ENCODE measurements at places on chromosomes 2 and 18.

- no peak for DNase-seq
Measured at GRCh38 chr18:27202741-27203140, 17.6 kb upstream of the CHST9 start.

- DNase-seq, result no peak
Measured at GRCh38 chr2:44010266-44010665, 14.5 kb upstream of the LRPPRC start.

- no peak for DNase-seq
Measured at GRCh38 chr18:7633171-7633570, 66.1 kb downstream of the PTPRM start.

GRCh38 chr2:190343536-190344275, at the start of gene INPP1:
TSS of gene INPP1 (plus strand) at chr2:190343589. CDS start at chr2:190360103, 16,514 bp downstream.
- DNase-seq, result no peak

DNA sequence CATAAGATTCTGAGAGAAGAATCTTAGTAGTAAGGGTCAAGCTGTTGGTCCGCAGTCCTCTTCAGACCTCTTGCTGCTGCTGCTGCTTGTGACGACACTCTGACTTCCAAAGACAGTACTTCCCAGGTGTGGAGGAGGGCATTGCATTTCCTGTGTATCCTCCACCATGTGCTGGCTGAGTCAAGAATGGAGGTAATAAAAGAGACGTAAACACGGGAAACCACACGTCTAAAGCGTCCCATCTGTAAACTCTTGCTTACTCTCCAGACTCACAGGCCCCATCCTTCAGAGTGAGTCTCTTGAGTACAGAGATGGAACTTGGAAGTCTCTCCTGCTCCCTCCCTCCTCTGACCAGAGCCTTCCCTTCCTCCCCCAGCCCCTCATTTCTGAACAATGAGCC, 25.6 kb downstream of the KLHL29 start:
- no peak for DNase-seq

DNA sequence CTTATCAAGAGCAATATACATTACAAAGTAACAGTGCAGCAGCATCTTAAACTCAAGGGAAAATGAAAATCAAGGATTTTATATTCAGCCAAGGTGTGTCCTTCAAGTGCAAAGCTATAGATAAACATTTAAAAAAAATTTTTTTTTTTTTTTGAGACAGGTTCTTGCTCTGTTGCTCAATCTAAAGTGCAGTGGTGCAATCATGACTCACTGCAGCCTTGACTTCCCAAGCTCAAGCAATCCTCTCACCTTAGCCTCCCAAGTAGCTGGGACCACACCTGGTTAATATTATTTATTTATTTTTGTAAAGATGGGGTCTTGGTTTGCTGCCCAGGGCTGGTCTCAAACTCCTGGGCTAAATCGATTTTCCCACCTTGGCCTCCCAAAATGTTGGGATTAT, 9.0 kb downstream of the CDKL4 start:
- DNase-seq, result no peak

- no peak for DNase-seq
Measured at GRCh38 chr18:29226213-29226612, 1049.3 kb upstream of the CDH2 start.

DNA sequence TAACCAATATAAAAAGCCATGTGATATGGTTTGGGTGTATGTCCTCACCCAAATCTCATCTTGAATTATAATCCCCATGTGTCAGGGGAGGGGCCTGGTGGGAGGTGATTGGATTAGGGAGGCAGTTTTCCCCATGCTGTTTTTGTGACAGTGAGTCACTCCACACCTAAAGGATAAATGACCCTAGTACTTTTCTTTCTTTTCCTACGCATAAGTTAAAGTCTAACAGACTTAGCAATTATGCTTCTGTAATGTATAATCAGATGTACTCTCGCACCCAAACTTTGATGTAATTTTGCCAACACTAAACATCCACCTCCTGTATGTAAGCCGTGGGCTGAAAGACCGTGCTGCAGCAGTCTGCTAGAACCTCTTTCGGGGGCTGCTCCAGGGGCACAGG, 97.2 kb upstream of the DSEL start:
- no peak for DNase-seq

DNA sequence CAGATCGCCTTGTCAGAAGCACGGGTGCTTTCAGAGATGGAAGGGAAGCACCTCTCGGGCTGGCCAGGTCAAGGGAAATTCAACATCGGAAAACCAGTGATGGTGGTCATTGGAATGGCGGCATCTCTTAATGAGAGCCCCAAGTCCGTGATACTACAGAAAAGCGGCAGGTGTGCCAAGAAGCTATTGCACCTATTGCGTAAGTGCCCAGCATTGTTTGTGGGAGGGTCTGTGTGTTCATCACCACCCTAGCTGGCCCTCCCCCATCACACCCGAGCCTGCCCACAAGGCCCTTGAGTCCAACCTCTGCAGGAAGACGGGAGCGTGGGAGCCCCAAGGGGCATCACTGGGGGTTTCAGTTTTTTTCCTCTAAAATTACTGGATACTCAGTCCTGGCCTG, 100.7 kb downstream of the DGKD start:
- DNase-seq, result no peak

DNA sequence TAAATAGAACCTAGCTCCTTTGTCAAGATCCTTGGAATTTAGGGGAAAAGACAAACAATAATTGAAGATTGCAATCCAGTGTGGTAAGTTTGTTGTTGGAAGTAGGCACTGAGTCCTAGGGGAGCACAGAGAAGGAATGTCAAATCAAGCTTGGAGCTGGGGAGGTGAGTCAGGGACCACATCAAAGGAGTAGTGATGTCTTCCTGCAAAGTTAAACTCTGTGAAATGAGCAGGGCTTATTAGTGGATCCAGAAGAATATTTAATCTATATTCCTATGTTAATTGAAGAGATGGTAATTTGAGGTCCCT, 41.7 kb upstream of the NABP1 start:
- no peak for DNase-seq

DNA sequence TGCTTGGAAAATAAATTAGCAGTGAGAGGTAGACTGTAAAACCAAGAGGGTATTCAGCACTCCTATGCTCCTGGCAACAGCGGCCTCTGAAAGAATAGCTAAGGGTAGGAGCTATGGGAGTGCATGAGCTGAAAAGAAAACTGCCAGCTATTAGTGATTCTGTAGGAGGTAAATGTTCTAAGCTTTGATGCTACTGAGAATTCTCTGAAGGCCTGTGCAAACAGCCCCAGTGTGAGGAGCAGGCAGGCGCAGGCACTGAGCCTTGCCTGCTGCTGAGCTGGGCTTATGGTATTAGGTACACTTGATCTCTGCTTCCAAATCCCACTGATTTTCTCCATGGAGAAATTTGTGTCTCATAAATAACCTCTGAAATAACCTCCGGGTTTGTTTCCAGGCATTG, 86.7 kb downstream of the NYAP2 start:
- DNase-seq, result no peak

DNA sequence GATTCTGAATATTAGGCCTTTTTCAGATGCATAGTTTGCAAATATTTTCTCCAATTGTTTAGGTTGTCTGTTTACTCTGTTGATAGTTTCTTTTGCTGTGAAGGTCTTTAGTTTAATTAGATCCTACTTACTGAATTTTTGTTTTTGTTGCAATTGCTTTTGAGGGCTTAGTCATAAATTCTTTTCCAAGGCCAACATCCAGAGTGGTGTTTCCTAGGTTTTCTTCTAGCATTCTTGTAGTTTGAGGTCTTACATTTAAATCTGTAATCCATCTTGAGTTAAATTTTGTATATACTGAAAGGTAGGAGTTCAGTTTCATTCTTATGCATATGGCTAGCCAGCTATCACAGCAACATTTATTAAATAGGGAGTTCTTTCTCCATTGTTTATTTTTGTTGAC, 404.8 kb downstream of the LNPK start:
- no peak for DNase-seq

DNA sequence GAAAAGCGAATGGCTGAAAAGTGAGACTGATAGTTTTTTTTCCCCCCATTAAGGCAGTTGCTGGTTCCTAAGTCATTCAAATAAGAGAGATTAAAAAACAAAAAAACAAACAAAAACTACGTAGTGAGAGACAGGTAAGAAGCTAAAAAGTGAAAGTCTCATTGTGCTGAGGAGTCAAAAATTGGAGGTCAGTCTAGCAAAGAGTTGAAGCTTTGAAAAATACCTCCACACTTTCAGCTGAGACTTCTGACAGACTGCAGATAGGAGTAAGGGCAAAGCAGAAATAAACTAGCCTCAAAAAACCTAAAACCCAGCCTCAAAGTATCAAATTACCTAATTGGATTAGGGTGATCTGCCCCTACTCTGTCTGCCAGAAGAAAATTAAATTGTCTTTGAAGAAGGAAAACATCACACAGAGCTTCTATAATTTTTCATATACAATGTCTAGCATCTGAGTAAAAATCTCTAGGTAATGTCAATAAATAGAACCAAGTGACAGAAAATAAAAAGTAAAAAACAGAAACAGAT, 10.9 kb upstream of the EIF2AK3 start:
- DNase-seq, result no peak

DNA sequence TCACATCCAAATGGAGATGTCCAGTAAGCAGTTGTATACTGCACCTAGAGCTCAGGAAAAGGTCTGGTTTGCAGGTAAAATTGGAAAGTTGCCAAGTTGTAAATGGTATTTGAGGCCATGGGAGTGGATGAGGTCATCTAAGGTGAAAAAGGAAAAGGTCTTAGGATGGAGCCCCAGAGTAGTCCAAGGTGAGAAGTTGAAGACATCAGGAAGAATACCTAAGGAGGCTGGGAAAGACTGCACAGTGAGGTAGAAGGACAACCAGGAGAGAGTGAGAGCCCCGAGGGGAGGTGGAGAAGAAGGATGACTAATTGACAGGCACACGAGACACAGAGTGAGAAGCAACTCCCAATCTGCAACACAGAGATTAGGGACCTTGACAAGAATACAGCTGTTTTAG, 10.7 kb downstream of the DPP4 start:
- DNase-seq, result peak; percentile 4

DNA sequence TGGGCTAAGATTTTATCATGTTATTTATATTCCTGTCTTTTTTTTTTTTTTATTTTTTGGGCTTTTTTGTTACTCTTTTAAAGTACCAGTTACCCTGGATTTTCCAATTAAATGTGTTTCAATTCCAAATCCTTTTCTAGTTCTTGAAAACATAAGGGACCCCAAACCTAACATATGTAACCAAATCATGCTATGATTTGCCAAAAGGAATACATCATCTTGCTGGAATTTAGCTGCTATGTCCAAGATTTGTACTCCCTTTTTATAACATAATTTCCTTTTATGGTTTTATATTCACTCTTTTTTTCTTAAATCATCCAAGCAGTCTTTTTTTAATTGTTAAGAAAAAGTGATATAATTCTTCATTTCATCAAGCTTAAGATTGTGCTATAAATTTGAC, 60.9 kb upstream of the DSEL start:
- no peak for DNase-seq

DNA sequence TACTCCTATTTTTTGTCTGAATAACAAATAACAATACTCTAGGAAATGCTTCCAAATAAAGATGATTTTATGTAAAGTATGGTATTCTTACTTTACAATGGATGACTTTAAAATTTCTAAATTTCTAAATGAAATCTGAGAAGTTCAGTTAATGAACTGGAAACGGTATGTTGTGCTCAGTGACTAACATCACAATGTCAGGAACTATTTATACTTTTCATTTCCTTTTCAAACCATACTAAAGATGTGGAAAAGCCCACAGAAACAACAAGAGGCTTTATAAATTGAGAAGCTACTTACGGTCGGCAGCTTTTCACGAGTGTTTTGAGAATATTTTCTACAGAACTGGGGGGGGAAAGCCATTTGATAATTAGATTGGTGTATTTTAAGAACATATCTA, 31.1 kb downstream of the PSME4 start:
- DNase-seq, result no peak

- DNase-seq, result no peak
Measured at GRCh38 chr2:2269426-2269825, 61.6 kb downstream of the MYT1L start.

DNA sequence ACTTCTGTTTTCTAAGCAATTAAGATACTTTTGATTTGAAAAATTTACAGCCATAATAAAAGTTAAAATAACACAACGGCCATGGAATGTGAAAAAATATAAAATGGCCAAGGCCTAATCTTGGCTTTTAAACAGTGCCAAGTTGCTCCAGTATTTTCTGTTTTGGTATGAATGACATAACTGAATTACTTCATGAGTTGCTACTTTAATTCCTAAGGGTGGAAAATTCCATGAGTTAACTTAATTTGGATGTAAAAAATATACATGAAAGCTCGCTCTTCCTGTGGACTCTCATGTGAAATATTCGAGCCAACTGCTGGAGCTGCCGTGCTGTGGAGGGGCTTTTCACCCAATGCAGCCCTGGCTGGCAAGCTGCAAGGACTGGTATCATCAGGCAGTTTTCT, 286.0 kb upstream of the CCDC68 start:
- no peak for DNase-seq

GRCh38 chr2:235692671-235693171, 198.9 kb downstream of the AGAP1 start:
- no peak for DNase-seq

DNA sequence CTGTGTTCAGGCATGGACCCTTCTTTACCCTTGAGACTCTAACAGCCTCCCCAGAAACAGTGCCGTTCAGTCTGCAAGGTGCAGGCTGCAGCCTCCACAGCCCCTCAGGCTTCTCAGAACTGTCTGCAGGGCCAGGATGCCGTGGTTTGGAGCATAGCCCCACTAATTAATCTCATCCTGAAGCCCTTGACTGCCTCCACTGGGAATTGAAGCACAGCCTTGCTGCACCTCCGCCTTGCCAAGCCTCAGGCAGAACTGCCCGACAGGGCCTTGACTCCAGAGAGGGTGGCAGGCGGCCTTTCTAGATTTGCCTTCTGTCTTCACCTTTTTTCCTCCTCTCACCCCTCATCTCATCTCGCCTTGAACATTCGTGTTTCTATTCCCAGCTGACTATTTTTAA, 119.8 kb downstream of the NRP2 start:
- DNase-seq, result no peak

DNA sequence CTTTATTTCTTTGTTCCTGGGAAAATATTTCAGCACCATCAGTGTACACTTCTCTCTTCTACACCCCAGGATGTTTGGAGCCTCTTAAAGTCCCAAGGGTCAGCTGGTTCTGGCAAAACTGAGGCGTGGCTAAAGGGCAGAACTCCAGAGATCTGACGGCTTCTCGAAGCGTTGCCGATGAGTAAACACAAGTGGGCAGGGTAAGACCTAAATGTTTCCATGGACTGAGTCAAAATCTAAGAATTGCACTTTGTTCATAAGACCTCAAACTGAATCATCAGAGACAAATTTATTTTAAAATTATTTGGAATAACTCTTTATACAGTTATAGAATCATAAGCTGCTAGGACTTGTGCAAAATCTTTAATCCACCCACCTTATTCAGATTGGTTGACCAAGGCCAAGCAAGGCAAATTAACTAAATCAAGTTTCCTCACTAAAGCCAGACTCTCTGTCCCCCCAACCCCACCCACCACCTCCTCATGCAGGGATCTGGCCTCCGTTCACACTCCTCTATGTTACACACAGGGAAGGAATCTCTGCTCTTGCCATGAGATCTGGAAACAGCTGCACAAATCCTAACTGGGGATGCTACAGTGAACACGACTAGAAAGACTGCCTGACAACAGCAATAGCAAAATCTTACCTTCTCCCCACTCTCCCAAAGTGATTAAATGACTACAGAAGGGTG, 342.6 kb upstream of the KLHL29 start:
- no peak for DNase-seq

Measured in NCI-H510A treated with DMSO at 0.1 percent for 48 hours (cell line).